Thoracic aorta (tissue), 2 donors: ENCODE measurements at places on chromosomes 1 and 21. TPM values are rescaled to one million over a fixed set of nuclear protein-coding genes. Genes with fewer than 3 reads are reported as not detected.

The CCDC17 gene
- 4.0 TPM for total RNA-seq

DNA sequence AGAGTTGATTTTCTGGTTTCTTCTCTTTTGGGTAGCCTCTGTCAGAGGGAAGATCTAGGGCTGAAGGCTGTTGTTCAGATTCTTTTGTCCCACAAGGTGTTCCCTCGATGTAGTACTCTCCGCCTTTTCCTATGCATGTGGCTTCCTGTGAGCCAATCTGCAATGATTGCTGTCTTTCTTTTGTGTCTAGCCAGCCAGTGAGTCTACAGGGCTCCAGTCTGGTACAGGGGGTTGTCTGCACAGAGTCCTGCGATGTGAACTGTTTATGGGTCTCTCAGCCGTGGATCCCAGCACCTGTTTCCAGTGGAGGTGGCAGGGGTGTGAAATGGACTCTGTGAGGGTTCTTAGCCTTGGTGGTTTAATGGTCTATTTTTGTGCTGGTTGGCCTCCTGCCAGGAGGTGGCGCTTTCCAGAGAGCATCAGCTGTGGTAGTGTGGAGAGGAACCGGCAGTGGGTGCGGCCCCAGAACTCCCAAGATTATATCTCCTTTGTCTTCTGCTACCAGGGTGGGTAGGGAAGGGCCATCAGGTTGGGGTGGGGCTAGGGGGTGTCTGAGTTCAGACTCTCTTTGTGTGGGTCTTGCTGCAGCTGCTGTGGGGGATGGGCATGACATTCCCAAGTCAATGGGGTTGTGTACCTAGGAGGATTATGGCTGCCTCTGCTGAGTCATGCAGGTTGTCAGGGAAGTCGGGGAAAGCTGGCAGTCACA lies 81.3 kb upstream of the C21orf91 start:
- DNase-seq: no peak

The TXNIP gene
- total RNA-seq: 423 TPM

DNA sequence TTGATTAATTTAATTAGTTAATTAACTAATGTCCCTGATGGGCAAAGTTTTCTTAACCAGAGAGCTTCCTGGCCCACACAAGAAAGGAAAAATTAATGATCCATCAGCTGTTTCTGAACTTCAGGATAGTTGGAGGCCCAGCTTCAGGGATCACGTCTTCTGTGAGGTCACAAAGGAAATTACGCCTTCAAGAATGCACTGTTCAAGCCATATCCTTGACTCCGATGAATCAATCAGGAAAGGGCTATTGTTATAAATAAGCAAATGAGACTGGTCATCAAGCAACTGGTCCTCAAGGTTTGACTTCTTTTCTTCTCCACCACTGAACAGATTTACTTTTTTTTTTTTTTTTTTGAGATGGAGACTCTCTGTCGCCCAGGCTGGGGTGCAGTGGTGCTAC lies 40.6 kb downstream of the TCP10L start:
- DNase-seq: no peak

The CFAP45 gene
- 2.1 TPM for total RNA-seq

DNA sequence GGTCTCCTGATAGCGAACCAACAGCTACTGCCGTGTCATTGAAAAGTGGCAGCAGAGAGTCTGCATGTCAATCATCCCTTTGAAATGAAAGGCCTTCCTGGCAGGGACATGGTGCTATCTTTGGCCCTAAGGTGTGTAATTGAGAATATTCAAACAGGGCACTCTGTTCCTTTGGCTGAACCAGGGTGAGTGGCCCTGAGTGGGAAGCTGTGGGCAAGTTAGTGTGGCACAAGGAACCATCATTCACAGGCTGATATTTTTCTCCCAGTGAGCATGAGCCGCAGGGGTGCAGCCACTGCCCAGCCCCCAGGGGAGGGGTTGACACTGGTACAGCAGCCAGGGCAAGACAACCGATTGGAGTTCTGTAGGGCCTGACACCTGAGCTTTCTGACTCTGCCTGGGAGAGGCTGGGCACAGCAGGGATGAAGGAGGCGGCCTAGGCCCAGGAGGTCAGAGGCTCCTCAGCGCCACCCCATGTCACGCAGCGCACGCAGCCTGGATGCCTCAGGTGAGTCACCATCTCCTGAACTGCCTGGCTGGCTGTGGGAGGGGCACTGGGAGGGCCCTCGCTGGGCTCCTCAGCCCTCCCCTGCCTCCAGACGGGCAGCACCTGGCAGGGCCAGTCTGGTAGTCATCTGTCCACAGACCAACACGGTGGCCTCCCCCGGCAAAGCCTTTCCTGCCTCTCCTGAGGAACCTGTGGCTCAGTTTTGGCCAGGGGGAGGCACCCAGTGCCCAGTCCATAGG lies 13.2 kb downstream of the QSOX1 start:
- no peak for DNase-seq

- DNase-seq: no peak
These were observed 52.7 kb downstream of the TEX35 start for GRCh38 chr1:178565586-178565985.

The FCRL2 gene
- total RNA-seq: not detected

The ADAMTSL4 gene
- 45.1 TPM for total RNA-seq

DNA sequence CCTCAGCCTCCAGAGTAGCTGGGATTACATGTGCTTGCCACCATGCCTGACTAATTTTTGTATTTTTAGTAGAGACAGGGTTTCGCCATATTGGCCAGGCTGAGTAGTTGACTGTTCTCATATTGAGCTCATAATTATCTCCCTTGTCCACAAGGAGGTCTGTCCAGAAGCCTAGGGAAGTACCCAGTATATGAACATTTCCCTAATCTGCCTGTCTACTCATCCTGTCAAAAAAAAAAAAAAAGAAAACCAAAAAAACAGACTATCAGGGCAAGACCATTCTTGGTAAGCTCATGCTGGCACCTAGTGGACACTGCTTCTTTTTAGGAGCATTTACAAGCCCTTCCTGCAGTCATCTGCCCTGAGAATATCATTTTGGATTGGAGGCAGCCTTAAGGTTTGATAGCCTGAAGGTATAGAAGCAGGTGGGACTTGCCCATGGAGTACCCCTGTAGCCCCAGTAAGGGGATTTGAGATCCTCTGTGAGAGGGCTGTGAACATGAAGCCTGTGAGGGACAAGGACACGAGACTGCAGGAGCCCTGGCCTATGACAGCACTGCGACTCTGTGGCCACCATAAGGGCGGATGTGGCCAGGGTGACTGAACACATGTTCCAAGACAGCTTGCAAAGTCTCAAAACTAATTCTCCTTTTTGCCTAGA lies 10.8 kb upstream of the DUSP12 start:
- no peak for DNase-seq

The GBP6 gene
- total RNA-seq: 0.27 TPM

GRCh38 chr1:25900219-25900618 lies 6.0 kb downstream of the STMN1 start:
- no peak for DNase-seq

DNA sequence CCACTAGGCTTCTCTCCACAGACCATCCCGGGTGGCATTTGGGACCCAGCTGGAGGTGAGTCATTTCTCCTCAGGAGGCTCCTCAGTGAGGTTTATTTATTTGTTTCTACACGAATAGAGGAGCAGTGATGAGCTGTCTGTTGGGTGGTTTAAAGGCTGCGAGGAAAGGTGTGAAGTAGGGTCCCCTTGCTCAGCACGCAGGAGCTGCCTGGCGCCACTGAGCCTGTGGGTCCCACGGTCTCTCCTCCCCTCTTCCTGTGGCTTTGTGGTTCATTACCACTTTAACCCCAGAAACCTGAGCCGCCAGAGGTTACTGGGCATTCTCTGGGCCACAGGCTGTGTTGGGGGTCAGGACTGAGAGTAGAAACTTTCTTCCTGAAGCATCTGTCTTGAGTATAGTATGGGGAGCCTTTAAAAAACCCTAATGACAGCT lies 39.9 kb downstream of the IL6R start:
- no peak for DNase-seq

GRCh38 chr1:243572940-243573339 lies 277.1 kb downstream of the AKT3 start:
- no peak for DNase-seq

GRCh38 chr1:228497817-228498216 lies 10.6 kb downstream of the RNF187 start:
- no peak for DNase-seq

- no peak for DNase-seq
These were observed at the start of gene EVA1C for GRCh38 chr21:32412162-32413014. TSS of gene EVA1C (plus strand) at chr21:32412706. CDS start at chr21:32412854, 148 bp downstream.

The KCNJ9 gene
- 0.95 TPM for total RNA-seq
